NCI-H2171 (cell line): ENCODE measurements at places on chromosomes 11 and 22.

GRCh38 chr11:11391796-11392463 lies 38.9 kb upstream of the CSNK2A3 start:
- no peak for DNase-seq

DNA sequence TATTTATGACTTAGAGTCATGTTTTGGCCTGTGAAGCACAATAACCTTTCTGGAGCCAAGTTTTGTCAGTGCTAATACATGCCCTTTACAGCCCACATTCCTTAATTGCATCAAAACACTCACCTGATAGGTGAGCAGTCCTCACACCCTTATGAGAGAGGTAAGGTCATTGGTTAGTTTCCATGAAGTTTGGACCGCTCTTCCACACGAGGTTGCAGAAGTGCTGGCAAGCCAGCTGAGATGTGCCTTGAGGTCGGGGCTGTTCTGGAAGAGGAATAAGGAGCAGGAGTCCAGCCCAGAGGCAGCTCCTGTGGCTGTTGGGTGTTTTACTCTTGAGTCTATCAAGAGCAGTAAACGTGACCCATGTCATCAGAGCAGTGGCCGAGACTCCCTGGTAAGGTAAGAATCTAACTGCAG lies 76.3 kb downstream of the CYB5R2 start:
- no peak for DNase-seq

DNA sequence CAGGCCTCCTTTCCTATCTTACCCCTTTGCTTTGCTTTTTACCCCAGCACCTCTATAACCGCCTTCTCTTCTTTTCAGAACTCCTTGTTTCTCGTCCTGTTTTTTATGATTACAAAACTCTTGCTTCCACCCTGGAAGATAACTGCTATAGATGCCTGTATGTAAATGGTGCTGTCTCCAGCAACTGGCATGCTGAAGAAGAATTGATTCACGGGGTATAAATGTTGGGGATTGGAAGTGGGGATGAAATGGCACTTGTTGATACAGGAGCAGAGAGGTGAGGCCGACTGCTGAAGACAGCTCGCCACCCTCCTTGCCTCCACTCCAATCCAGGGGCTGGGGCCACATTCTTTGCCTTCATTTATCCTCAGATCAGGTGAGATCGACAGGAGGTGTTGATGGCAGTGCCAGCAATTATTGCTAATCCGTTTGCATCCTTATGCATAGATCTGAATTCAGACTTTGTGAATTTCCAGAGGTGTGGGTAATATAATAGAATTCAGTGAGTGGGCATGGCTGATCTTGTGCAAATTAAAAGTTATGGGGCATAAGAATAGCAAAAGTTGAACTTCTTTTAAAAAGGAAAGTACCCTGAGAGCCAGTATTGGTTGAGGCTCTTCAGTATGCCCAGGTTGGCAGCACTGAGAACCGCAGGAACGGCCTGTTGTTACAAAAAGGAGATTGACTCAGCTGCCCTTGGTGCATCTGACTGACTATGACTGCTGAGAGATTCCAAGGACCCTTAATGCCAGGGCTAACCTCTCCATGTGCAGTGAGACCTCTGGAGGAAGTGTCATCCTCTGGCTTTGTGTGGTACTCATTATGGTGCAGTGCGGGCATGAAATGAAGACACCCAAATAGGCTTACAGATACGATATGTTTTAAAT lies 5.3 kb downstream of the NEAT1 start:
- DNase-seq = no peak

GRCh38 chr11:47918882-47919495 lies 61.4 kb upstream of the PTPRJ start:
- no peak for DNase-seq

GRCh38 chr22:17257121-17258001 lies 38.1 kb upstream of the ADA2 start:
- no peak for DNase-seq

- DNase-seq = no peak
Observed at GRCh38 chr11:127818625-127819024, 768.7 kb downstream of the ETS1 start.

- DNase-seq = no peak
Observed at GRCh38 chr11:95067841-95068219, 1.1 kb downstream of the SRSF8 start.

DNA sequence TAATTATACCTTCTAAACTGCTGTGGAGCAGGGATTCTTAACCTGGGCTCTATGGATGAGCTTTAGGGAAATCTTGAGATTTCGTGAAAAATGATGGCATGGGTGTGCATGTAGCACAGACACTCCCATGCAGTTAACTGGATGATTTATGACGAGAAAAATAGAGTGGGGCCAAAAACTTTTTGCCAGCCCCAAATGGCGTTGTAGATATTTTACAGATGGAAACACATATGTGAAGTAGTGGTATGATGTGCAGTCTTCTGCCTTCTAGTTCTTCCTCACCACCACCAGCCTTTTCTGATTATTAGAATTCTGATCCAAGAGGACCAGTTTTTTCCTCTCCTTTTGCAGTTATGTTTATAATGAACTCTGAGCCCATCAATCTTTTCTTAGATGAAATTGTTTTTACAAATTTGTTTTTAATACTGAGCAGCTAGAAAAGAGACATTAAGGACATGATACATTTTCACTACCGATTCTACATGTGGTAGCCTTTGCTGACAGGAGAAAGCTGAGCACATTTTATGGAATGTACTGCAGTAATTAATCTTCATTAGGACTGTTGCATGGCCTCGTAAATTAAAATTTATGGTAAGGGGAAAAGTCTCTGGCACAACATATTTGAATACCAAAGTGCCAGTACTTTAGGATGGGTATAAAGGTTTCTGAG lies 261.4 kb downstream of the DDX10 start:
- no peak for DNase-seq

DNA sequence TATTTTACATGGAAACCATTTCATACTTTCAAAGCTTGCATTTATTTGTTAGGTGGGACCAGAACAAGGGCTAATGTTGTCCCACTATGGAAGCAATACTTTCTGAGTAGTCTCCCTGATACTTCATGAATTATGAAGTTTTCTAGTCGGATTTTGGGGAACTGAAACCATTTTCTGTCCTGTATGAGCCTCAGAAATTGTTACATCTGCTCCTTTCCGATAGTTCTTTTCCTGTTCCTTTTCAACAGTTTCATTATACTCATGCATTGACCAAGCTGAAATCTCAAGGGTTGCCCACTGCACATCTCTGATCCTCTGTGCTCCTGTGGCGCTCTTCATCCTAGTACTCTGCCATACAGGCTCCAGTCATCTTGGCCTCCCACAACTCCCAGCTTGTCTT lies 31.5 kb upstream of the GLYATL1 start:
- DNase-seq = no peak

DNA sequence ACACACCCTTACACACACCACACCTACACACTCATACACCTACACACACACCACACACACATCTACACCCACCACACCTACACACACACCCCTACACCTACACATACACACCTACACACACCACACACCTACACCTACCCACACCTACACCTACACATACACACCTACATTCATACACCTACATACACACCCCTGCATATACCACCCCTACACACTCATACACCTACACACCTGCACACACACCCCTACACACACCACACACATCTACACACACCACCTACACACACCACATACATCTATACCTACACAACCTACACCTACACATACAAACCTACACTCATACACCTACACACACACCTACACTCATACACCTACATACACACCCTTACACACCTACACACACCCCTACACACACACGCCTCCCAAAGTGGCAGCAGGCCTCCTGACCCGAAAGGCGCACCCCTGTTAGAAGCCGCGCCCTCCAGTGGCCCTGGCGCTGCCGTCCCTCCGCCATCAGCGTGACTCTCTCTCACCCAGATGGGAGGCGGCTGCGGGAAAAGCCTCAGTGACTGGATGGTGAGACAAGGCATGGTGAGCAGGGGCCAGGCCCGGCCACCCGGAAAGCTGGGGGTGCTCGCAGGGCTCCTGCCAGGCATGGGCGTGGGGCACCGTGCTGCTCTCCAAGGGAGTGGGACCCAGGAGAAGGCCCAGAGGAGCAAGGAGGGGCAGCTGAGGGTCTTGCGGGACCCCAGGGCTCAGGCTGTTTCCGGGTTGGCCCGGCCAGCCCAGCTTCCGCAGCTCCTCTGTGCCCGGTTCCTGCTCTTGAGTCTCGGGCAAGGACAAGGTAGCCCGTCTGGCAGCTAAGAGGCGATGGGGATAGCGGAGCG lies 37.0 kb upstream of the HMOX1 start:
- no peak for DNase-seq

DNA sequence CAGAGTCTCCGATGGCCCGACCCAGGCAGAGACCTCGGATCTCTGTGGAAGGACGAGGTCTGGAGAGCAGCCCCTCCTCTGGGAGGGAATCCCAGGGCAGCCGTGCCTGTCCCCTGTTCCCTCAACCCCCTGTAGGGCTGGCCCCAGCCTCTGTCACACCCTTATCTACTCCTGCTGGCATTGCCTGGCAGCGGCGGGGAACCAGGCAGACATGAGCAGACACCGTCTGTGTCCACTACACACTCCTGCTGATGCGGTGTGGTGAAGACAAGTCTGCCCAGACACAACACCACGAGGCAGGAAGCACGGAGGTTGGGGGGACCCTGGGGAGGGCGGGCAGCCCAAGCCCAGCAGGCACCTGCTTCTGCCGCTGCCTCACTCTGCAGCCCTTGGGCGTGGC lies 52.5 kb upstream of the A4GALT start:
- DNase-seq = no peak

DNA sequence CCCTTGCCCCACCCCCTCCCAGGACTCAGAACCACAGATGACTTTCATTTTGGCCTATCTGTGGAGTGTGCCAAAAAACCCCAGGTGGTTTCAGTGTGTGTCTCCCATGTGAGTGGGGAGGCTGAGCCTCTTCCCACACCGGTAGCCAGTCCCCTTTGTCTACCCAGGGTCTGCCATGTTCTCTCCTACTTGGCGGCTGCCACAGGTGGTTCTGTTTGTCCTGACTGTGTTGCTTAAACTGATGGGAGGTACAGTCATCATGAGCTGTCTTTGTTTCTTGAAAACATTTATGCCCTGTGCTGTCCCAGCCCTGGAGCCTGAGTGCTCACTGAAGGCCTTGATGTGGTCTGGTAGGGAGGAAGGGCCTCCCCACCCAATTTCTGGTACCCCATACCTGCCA lies 39.7 kb upstream of the SUSD2 start:
- DNase-seq = no peak

GRCh38 chr22:19962246-19962908 lies 20.8 kb upstream of the TXNRD2 start:
- DNase-seq = peak; percentile 78

DNA sequence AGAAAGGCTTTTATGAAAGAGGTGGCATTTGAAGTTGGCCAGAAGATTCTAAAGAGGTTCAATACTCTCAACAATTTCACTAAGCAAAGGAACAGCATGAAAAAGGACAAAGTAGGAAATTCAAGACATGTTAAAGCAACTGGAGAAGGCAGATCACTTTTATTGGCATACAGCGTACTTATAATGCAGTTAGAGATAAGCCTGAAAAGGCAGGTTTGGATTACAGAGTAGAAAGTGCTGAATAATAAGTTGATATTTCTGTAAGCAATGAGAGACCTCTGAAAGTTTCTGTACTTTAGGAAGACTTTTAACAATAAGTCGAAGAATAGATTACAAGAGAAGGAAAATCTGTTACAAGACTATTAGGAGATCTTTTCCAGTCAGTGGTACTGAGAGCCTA lies 25.1 kb downstream of the MTMR2 start:
- DNase-seq = no peak

DNA sequence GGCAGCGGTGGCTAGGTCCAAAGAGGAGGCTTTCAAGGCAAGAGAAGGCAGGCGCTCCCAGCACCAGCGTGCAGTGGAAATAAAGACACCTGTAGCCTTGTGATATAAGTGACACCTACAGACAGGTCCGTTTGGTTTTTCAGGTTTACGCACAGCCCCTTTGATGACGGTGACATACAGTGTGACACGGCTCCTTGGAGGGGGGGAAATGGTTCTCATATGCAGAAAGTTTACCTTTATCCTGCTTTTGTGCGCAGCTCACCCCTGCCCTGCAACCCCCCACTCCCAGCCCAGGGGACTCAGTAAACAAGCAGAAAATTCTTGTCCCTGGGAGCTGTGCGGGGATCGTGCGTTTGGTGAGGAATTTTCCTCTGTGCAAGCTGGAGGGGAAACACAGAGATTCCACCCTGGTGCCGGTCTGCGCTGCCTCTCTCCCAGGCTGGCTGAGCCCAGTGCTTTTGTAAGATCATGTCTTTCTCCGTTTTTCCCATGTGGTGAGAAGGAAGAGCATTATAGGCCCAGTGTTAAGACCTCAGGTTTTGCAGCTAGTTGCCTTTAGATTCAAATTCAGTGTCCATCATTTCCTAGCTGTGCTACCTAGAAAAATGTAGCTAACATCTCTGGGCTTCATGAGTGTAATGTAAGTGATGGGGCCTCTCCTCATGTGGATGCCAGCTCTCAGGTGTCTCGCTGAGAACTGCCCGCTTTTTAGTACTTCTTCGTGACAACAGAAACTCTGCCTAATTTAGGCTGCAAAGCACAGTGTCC lies at the start of gene ELF5:
ELF5 (minus strand) TSS at position 113 of the 768 bp plus-strand sequence. CDS start 8,045 bp downstream, outside the sequence.
- no peak for DNase-seq

DNA sequence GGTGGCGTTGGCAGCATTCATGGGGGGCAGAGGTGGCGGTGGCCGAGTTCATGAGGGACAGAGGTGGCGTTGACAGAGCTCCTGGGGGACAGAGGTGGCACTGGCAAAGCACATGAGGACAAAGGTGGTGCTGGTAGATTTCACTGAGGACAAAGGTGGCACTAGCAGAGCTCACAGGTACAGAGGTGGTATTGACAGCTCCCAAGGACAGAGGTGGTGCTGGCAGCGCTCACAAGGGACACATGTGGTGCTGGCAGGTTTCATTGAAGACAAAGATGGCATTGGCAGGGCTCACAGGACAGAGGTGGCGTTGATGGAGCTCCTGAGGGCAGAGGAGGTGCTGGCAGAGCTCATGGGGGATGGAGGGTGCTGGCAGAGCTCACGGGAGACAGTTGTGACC lies 425.4 kb downstream of the CTTN start:
- DNase-seq = no peak

GRCh38 chr11:130801333-130802122 lies 114.8 kb downstream of the SNX19 start:
- DNase-seq = no peak

GRCh38 chr22:23773483-23774113 lies 949 bp downstream of the MMP11 start:
- DNase-seq = no peak

DNA sequence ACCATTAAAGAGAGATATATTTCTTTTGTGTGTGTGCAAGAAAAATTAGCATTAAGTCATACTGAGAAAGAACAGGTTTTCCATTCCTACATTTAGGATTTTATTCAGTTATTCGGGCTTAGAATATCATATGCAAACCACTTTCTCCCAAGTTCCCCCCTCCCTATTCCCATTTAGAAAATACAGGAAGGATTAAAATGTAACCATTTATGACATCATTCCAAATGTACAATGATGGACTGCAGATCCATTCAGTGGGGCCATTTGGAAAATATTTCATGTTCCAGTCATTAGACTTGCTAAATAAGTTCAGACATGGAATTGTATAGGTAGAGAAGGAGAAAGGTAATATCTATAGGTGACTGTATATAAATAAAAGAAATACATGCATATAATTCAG lies 228.6 kb upstream of the MPPED2 start:
- no peak for DNase-seq

- DNase-seq = no peak
Observed at GRCh38 chr11:133082841-133083488, 449.3 kb downstream of the OPCML start.
